ENCODE measurements at places on chromosomes 1 and 21.
A peak's percentile ranks its signal among the peaks of the same experiment; 100 is the strongest.

DNA sequence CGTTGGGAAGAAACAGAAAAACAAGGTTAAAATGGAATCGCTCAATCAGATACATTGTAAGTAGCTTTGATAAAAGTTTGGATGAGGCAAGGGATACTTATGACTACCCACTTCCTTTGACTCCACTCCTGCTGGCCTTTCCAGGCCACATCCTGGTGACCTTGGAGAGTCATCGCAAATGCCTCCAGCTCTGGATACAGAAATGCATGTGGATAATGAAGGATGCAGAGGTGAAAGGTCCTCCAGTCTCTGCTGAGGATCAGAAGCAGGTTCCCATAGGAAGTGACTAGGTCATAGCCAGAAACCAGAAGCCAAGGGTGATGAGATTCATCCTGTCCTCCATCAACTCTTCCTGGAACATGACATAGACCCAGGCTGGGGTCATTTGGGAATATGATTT, 6.2 kb upstream of the CAMK1G start:
- peak; percentile 77 for DNase-seq

DNA sequence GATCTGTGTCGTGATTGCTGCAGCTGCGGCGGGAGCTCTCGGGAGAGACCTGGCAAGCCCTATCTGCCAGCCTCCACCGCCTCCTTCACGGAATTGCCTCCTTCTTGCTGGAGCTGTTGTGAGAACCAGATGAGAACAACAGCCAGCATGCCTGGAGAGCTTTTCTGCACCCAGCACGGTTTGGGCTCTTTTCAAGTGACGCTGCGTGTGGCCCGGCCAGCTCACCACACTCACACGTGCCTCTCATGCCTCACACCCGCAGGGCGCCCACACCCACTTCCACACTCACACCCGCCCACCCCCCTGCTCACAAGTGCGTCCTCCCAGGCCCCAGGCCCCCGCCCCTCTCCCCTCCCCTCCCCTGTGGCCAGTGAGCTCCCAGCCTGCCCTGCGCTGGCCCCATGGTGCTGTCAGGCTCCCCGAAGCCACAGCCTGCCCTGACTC, 135.7 kb upstream of the RUNX3 start:
- DNase-seq: peak; percentile 89

DNA sequence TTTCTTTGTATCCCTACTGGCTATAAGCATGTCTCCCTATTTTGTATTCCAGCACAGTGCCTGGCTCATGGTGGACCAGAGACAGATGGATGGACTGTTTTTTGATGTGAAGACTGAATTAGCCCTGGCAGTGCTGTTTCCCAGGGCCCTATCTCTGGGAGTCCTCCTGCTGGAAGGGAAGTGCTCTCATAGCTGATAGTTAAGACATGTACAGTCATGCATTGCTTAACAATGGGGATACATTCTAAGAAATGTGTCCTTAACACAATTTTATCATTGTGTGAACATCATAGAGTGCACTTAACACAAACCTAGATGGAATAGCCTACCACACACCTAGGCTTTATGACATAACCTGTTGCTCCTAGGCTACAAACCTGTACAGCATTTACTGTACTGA, 21.1 kb downstream of the TLCD4 start:
- DNase-seq: no peak

- DNase-seq: peak; percentile 62
Measured at GRCh38 chr1:42439940-42440339, 15.9 kb downstream of the ZMYND12 start.

GRCh38 chr1:54542120-54542961, 5.7 kb upstream of the ACOT11 start:
- peak; percentile 68 for DNase-seq

DNA sequence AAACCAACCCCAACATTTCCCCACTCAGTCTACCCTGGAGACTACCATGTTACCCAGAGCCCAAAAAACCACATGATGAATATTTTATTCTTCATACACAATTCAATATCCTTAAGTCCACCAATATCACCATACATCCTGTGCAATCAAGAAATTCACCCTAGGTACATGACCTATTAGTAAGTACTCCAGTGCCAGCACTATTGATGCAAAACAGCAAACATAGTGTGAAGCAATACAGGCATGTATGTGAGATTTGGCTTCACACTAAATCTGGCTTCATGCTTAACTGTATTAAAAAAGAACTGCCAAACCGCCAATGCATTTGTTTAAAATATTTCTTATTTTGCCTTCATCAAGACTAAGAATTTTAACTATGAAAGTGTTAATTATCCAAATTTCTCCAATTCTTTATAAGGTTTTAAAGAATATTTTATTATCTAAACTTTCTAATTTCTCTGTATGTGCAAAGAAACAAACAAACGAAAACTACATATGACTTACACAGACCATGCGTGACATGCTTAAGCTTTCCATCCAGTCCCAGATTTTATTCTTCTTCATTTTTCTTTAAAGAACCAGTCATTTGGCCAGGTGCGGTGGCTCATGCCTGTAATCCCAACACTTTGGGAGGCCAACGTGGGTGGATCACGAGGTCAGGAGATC, 22.4 kb upstream of the TMEM125 start:
- DNase-seq: no peak

Measured in EH (cell line).